Activated CD4-positive, alpha-beta T cell treated with anti-CD3 and anti-CD28 coated beads, Interleukin-2, amount 50 U/mL, for 16 hours (primary cell): ENCODE measurements at places on chromosomes 4 and X.

GRCh38 chr4:147019091-147019490, 73.4 kb upstream of the TTC29 start:
- DNase-seq: peak; percentile 39

DNA sequence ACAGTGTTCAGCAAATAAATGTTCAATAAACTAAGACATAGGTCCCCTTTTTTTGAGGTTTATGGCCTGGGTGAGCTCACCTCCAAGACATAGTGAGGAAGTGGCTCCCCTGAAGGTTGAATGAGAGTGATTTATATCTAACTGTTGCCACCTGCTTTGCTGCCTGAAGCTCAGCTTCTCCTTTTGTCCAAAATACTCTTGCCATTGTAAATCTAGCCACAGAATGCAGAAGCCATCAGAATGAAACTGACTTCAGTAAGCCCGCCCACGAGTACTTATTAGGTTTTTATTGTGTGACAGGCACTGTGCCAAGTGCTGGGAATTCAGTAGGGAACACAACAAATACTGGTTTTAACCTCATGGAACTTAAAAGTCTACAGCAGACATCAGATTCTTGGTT, 18.0 kb downstream of the SPINK2 start:
- peak; percentile 52 for DNase-seq

GRCh38 chrX:15747626-15748173, 9.6 kb downstream of the CA5B start:
- no peak for DNase-seq

- no peak for DNase-seq
These were observed 33.3 kb downstream of the BANK1 start for GRCh38 chr4:101823864-101824263.

DNA sequence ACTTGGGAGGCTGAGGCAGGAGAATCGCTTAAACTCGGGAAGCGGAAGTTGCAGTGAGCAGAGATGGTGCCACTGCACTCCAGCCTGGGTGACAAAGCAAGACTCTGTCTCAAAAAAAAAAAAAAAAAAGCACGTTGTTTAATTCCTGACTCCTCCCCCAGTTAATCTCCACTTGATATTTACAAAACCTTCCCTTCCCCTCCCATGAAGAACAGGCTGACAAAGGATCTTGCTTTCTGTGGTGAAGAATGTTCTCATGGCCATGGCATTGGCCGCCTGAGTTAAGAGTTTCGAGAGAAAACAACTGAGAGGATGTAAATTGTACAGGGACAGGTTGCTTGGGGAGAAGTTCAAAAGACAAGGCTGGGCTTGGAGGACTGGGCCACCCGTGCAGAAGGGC, 168.2 kb upstream of the BCOR start:
- no peak for DNase-seq
